Fibroblast of skin of left quadriceps (primary cell): ENCODE measurements at places on chromosomes 4 and X.
A peak's percentile ranks its signal among the peaks of the same experiment; 100 is the strongest.

DNA sequence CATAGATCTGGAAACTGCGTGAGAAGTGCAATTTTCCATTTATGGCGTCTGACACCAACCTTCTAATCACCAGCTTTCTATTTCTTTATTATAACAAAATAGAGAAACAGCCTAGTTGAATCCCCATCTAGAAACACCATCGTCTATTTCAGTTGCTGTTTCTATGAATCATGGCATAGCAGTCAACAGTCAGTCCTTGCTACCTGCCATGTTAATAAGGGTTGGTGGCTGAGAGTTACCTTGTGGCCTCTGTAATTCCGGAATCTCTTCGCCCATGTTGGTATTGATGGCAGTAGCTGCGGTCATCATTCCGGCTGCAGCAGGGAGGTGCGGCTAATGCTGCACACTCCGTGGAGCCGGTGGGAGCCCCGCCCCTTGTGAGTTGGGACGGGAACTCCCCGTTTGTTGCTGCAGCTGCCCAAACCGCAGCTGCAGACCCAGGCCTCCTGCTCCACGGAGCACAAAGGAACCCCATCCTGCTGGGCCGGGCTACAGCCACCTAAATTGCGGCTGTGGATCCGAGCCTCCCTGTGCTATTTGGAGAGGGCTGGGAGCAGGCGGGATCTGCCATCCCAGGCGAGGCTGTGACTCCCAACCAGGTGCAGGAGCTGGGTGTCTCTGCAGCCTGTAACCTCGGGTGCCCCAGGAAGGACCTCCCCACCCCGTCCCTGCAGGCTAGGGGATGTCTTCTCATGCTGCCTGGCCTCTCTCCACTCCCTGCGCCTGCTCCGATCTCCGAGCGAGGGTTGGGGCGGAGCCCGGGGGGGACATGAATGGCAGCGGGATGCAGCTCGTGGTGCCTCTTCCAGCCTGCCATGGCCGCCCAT is 115.4 kb upstream of the STK26 start:
- DNase-seq: no peak

- DNase-seq: no peak
Measured at GRCh38 chrX:47215291-47215900, 3.1 kb upstream of the CDK16 start.

DNA sequence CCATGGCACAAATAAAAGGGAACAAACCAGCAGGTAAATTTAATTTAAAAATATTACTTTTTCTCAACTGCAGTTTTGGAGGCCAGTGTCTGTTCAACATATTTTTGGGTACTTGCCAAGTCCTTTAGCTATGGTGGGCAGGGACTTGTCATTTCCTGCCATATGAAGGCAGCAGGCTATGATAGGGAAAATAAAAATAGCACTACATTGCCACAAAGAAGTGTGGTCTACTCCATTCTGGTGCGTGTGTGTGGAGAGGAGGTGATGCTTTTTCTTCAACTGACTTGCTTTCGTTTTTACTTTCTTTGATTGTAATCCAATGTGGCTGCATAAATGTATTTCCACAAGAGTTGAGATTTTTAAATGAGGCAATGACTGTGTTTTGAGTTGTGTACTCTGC is 17.2 kb downstream of the GPR174 start:
- no peak for DNase-seq

DNA sequence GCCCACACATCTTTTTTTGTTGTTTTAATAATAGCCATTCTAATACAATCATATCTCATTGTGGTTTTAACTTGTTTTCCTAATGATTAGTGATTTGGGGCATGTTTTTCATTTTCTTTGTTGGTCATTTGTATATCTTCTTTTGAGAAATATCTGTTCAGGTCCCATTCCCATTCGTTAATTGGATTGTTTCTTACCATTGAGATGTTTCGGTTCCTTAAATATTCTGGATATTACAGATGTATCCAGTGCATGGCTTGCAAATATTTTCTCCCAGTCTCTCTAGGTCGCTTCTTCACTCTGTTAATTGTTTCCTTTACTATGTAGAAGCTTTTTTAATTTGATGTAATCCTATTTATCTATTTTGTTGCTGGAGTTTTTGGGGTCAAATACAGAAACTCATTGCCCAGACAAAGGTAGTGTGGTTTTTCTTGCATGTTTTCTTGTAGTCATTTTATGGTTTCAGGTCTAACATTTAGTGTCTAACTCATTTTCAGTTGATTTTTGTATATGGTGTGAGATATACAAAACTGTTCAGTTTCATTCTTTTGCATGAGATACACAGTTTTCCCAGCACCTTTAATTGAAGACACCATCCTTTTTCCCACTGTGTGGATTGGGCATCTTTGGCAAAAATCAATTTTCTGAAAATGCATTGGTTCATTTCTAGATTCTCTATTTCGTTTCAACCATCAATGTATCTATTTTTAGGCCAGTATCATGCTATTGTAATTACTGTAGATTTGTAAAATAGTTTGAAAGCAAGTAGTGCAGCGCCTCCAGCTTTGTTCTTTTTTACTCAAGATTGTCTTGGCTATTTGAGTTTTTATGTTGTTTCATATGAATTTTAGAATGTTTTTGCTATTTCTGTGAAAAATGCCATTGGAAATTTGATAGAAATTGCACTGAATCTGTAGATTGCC is 195.9 kb downstream of the SCFD2 start:
- no peak for DNase-seq

DNA sequence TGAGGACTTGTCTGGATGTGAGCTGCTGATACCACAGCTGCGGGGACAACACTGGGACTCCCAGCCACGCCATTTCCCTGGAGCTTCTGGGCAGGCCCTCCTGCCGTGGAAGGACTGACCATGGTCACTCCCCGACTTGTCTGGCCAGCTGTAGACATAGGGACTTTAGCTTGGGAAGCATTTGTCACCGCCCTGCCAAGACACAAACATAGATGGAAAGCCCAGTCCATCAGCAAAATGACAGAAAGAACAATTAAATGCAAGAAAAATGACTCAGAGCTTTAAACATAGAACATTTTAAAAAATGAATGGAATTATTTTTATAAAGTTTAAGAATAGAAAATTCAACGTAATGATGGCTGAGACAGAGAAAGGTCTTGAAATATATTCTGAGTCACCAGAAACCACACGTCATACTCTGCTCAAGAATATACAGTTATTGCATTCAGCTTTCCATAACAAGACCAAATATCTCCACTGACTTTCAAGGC is 107.6 kb upstream of the CBR4 start:
- DNase-seq: peak; percentile 69

DNA sequence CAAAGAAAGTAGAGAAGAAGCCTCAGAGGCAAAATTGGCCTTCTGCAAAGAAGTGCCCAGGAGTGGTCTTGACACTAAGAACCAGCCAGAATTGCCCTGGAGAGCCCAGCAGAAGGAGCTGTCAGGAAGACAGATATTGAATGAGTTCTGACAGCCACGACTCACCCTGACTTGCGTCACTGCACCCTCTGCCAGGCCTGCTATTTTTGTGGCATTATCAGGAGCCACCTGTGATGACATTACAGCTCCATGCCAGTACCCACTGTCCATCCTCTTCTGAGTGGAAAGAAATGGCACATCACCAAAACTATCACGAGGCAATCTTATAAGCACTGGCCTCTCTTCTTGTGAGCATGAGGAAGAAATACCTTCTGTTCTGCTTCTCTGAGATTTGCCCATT is 67.7 kb downstream of the SMIM20 start:
- no peak for DNase-seq

DNA sequence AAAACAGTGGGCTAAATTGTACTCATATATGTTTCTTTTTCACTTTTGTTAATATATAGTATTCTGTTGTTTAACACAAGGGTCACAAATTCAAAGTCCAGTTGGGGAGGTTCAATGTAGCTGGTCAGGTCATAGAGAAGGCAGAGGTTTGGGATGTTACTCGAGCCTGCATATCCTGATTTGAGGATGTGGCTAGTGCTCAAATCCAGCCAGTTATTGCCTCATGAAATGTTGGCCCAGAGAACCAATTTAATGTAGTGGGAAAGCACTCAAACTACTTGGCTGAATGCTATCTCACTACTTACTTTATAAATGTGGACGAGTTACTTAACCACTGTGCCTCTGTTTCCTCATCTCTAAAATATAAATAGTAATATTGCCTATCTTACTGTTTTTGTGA is 12.5 kb downstream of the USO1 start:
- no peak for DNase-seq
